ENCODE measurements at places on chromosomes 6 and 20.
A peak's percentile ranks its signal among the peaks of the same experiment; 100 is the strongest.

DNA sequence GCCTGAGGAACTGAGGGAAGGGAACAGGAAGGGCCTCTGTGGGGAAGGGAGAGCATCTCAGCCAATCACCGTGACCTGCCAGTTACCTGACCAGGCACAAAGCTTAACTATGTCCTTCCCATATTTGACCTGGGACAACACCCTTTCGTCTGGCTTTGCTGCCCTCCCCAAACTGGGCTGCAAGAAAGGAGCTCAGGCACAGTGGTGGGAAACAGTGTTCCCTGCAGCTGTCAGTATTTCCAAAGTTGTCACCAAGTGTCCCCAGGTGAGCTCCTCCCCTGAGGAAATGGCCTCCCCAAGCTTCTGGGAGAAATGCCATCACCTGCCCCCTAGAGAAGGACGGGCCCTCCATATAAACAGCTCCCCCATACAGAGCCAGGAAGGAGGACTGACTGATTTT lies 17.9 kb downstream of the NCR2 start:
- no peak for DNase-seq

DNA sequence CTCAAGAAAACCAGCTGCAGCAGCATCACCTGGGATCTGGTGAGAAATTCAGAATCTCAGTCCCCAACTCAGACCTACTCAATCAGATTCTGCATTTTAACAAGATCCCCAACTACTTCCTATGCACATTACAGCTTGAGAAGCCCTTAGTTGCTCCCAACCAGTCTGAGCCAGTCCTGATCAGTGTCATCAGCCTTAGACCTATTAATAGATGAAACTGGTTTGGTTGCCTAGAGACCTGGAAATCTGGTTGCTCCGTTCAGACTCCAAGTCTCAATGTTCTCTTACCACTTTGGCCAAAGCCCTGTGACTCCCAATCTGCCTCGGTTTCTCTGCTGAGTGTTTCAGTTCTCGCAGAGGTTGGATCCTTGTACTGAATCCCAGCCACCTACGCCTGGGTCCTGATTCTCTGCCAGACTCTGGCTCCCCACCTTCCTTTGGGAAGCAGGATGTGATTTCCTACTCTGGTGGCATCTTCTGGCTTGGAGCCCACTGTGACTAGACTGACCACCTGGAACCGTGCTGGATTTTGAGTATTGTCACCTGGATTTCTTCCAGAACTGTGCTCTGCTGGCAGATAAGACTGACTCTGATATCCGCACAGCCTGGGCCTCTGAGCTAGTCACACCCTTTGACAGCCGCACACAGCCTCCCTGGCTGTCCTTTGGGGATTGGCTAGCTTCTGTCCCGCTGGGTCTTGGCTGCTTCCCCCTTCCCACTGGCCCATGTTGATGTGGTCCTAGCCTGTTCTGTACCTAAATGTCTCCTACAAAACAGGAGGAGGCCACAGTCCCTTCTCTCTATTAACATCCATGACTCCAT lies 20.3 kb upstream of the ATXN1 start:
- DNase-seq, result no peak

DNA sequence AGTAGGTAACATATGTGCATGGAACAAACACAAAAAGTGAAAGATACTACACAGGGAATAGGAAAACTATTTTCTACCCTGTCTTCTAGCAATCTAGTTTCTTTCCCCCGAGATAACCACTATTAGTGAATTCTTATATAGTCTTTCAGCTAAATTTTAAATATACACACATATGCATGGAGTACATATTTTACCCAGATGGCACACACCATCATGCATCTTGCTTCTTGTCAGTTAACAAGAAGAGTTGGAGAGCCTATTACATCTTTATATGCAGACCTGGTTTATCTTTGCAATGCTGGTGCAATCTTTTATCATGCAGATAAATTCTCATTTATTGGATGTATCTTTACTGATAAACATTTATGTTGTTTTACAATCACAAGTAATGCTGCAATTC lies 100.4 kb downstream of the OTOR start:
- no peak for DNase-seq

GRCh38 chr6:39471954-39472659 lies 149.6 kb upstream of the KCNK16 start:
- DNase-seq, result no peak

DNA sequence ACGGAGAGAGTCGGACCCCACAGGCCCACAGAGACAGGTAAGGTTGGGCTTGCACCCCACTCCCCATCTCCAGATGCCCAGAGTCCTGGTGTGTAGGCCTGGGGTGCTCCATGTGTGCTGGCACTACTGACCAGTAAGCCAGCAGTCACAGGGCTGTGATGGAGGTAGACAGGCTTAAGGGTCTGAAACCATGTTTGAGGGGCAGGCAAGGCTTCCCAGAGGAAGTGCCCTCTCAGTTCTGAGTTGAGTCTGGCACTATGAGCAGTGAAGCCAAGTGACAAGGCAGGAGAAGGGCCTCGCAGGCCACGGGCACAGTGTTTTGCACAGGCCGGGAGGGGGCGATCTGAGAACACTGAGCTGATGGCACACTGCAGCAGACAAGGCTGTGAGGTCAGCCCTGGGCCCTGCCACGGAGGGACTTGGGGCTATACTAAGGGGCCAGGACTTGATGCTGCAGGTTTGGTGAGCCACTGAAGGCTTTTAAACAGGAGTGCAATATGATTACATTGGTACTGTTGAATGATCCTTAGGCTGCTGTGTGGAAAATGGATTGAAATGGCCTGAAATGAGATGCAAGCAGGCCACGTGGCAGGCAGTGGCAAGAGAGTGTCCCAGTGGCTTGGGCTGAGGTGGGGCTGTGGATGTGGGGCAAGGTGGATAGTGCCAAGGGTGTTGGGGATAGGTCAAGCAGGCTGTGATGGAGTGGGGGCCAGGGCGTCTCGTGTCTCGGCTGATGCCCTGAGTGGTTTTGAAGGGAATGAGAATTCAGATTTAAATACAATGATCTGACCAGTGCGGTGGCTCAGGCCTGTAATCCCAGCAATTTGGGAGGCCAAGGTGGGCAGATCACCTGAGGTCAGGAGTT lies 20.3 kb downstream of the TTBK1 start:
- peak; percentile 21 for DNase-seq

- DNase-seq, result no peak
These were observed 154.0 kb downstream of the THBS2 start for GRCh38 chr6:169099411-169100202.

- no peak for DNase-seq
These were observed 390.8 kb downstream of the CDKAL1 start for GRCh38 chr6:20924911-20925543.

- DNase-seq, result no peak
These were observed 36.1 kb upstream of the NAA20 start for GRCh38 chr20:19981031-19981451.

DNA sequence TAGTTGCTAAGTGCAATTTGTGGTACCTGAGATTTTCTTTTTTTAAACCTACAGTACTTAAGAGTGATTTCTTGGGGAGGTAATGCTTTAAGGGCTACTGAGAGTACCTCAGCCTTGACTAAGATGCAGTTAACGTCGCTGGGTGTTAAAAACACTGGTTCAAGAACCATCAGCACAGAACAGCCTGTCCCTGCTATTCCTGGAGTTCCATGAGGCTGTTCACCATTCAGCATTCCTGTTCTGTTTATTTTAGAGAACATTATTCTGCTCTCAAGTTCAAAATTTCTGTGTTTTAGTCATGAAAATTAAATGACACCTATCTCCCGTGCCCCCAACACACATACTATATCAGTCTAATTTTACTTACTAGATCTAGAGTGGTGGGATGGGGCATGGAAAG lies 1.7 kb upstream of the PRELID3B start:
- DNase-seq, result no peak

DNA sequence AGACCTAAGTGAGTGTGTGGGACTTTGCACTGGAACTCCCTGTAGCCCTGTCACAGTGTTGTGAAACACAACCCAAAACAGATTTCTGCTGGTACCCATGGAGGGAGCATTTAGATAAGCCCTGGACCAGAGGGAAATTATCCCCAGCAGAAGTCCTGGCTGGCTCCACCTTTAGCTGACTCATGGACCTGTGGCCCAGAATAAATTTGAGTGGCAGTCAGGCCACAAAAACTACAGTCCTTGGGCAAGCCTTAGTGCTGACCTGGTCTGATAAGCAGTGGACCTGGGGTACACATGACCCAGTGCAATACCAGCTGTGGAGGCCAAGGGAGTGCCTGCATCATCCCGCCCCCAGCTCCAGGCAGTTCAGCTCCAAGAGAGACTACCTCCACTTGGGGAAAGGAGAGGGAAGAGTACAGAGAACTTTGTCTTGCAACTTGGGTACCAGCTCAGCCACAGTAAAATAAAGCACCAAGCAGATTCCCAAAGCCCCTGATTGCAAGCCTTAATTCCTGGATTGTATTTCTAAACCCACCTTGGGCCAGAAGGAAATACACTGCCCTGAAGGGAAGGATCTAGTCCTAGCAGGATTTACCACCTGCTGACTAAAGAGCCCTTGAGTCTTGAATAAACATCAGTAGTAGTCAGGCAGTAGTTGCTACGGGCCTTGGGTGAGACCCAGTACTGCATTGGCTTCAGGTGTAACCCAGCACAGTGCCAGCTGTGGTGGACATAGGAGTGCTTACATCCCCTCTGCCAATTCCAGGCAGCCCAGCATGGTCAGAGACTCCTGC lies 140.4 kb upstream of the COL21A1 start:
- no peak for DNase-seq

DNA sequence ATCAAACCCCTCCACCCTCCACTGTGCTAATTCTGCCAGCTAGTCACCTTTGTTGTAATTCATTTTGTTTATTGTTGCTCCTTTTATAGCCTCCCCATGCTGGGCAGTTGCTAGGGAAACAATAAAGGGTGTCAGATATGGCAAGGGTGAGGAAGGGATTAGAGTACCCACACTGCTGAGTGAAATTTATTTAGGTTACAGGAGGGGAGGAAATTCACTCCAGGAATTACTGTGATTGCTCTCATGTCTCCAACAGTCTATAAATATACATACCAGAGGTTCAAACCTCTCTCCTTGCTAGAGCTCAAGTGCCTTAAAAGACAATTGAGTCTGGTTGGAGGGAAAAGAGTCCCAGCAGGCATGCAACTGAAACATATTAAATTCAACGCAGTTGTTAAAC lies 90.6 kb upstream of the ADGRF1 start:
- DNase-seq, result no peak

- DNase-seq, result no peak
These were observed 57.8 kb downstream of the IL22RA2 start for GRCh38 chr6:137115658-137116057.

DNA sequence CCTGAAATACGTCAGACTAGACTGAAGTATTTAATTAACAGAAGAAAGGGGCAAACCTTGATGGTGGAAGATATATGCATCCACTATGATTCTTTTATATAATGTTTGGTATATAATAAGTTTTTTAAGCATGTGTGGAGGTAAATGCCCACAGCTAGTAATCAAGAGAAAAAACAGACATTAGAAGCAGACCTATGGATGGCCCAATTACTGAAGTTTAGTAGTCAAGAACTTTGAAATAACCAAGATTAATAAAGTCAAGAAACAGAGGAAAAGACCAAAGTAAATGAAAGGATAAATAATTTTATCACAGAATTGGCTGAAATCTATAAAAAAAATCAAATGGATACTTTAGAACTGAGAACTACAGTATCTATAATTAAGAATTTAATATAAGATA lies 15.3 kb downstream of the TTI1 start:
- DNase-seq, result no peak

DNA sequence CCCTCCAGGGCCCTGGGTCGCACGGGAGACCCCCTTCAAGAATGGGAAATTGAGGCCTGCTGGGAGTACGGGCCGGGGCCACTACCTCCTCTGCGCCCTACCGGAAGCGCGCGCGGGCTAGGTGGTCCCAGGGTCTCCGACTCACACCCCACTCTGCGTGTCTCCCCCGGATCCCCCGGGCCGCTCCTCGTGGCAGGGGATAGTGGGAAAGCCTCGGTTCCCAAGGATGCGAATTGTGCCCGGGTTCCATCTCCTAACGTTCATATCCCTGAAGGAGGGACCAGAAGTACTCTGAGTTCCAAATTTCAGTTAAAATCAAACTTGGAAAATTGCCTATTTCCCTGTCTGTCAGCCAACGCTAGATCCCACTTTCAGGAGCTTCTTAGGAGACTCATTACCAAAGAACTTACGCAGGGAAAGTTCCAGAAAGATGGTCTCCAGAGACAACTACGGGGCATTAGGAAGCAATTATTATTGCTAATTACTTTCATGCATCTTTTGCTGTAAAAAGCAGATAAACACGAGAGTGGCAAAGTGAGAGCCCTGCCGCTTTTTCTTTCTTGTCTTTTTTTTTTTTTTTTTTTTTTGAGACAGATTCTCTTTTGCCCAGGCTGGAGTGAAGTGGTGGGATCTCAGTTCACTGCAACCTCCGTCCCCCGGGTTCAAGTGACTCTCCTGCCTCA lies 858 bp downstream of the FAM83D start:
- DNase-seq, result no peak

DNA sequence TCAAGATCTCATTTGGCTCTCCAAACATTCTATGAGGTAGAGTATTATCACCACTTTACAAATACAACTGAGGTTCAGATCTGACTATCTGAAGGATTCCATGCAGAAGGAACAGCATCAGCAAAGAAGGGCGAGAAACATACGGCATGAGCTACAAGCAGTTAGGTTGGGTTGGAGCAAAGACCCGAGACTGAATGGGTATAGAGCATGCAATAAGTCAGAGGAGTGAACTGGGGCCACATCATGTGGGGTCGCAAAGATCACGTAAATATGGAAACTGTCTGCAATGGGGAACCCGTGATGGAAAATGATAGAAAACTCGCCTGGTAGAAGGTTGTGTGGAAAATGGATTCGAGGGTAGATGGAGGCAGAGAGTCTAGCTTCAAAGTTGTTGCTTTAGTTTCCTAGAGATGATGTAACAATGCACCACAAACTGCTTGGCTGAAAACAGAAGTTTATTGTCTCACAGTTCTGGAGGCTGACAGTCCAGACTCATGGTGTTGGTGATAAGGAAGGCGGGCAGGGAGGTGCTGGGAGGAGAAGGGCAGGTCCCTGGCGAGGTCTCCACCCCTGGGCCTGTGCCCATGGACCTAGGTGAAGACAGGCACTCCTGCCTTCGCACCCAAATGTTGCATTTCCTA lies 44.3 kb upstream of the BCLAF1 start:
- DNase-seq, result no peak

- no peak for DNase-seq
These were observed 20.9 kb upstream of the PLCG1 start for GRCh38 chr20:41116282-41116956.

DNA sequence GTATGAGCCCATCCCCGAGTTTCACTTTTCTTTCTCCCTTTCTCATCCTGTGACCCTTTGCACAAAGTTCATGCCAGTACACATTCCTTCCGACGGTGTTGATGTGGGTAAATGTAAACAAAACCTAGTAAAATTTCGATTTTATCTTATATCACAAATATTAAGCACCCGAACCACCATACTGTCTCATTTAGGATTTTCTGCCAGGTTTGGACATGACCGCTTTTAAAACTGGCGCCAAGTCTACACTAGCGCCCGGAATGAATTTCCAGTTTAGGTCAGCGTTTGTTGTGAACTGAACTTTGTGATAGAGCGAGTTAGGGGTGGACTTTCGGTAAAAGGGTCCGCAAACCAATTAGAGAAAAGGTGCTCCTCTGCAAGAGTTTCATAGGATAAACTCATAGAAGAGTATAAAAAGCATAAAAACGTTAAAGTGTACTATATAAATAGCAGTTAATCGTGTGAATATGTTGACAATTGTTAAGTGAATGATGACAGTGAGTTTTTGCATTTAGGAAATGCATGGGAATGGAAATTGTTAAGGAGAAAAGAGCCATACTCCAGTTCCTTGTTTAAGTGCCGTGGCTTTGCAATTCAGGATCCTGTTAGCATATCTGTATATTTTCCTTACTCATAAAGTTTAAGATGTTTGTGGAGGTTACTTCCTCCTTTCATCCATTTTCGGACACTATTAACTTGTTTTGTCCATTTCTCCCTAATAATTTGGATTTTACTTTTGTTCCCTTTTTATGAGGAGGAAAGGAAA lies 937 bp downstream of the AKAP7 start:
- DNase-seq, result no peak

Data from GF-D8 (cell line).